ENCODE measurements at places on chromosomes 5 and 9. TPM values are rescaled to one million over a fixed set of nuclear protein-coding genes. Genes with fewer than 3 reads are reported as not detected.

CA9 gene
- 5.5 TPM for total RNA-seq

ASB6 gene
- total RNA-seq: 10.2 TPM

GALNT12 gene
- 2.7 TPM for total RNA-seq

GDF9 gene
- total RNA-seq: 0.22 TPM

OBP2B gene
- total RNA-seq: not detected

ZNF474 gene
- total RNA-seq: not detected

PFN3 gene
- not detected for total RNA-seq

SPINK4 gene
- not detected for total RNA-seq

PCDHGA11 gene
- total RNA-seq: 4.5 TPM

ADCY2 gene
- total RNA-seq: 3.3 TPM

OR13C4 gene
- total RNA-seq: not detected

CCDC171 gene
- total RNA-seq: 1.4 TPM

ENG gene
- 511 TPM for total RNA-seq

TMC1 gene
- not detected for total RNA-seq

ARL14EPL gene
- total RNA-seq: not detected

HBEGF gene
- total RNA-seq: 60.7 TPM

FAF2 gene
- 19.5 TPM for total RNA-seq

WDR55 gene
- total RNA-seq: 8.3 TPM

PALM2AKAP2 gene
- total RNA-seq: 61.1 TPM

PTGES gene
- 1.1 TPM for total RNA-seq

OTP gene
- not detected for total RNA-seq

MTAP gene
- 9.1 TPM for total RNA-seq

PDLIM4 gene
- 13.4 TPM for total RNA-seq

BARHL1 gene
- not detected for total RNA-seq

SLC6A3 gene
- not detected for total RNA-seq

FST gene
- 1.5 TPM for total RNA-seq

DBN1 gene
- total RNA-seq: 25.0 TPM

OTULIN gene
- total RNA-seq: 13.9 TPM

CXXC5 gene
- total RNA-seq: 59.5 TPM

FSD1L gene
- 1.7 TPM for total RNA-seq

ITK gene
- total RNA-seq: 0.33 TPM

UBE2QL1 gene
- 10.8 TPM for total RNA-seq

ENHO gene
- total RNA-seq: 0.75 TPM

HAVCR1 gene
- not detected for total RNA-seq

ZNF367 gene
- 1.2 TPM for total RNA-seq

CCDC192 gene
- not detected for total RNA-seq

PCDHB10 gene
- 2.0 TPM for total RNA-seq

ENTREP1 gene
- total RNA-seq: 12.1 TPM

PKN3 gene
- total RNA-seq: 8.6 TPM

SPATA31A3 gene
- not detected for total RNA-seq

HTR1A gene
- not detected for total RNA-seq

KDM4C gene
- 11.0 TPM for total RNA-seq

SAXO1 gene
- total RNA-seq: not detected

MARCOL gene
- total RNA-seq: not detected

PHPT1 gene
- 140 TPM for total RNA-seq

PPIC gene
- 25.9 TPM for total RNA-seq

ELOVL7 gene
- total RNA-seq: 0.43 TPM

PCDHB6 gene
- total RNA-seq: 0.12 TPM

ANKRD31 gene
- total RNA-seq: 0.07 TPM

OR1J4 gene
- not detected for total RNA-seq

FBN2 gene
- 4.6 TPM for total RNA-seq

LHX3 gene
- total RNA-seq: 0.16 TPM

CSF1R gene
- total RNA-seq: 11.2 TPM

NOXA1 gene
- 3.4 TPM for total RNA-seq

TIMD4 gene
- not detected for total RNA-seq
